ENCODE measurements at places on chromosomes 1 and 21.

GRCh38 chr1:230768903-230769570 lies 21.8 kb downstream of the CAPN9 start:
- no peak for DNase-seq

DNA sequence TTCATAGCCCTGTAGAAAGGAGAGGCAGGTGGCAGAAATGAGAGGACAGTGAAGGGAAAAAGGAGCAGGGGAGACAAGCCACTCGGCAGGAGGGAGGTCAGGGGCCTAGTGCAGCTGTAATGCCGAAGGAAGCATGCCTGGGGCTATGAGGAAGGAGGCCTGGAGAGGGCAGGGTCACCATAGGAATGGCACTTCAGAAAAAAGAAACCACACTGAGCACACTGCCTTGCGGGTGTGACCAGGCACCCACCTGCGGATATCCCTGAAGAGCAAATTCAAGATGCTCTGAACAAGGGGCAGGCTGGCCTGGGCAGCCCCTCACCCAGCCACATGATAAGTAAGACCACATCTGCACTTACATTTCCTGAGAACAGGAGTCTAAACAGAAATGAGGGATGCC lies 104.7 kb downstream of the JAK1 start:
- no peak for DNase-seq

- DNase-seq = no peak
Measured at GRCh38 chr1:158730453-158730852, 9.9 kb upstream of the OR6K3 start.

- DNase-seq = no peak
Measured at GRCh38 chr21:44005593-44005992, 6.5 kb upstream of the TRAPPC10 start.

DNA sequence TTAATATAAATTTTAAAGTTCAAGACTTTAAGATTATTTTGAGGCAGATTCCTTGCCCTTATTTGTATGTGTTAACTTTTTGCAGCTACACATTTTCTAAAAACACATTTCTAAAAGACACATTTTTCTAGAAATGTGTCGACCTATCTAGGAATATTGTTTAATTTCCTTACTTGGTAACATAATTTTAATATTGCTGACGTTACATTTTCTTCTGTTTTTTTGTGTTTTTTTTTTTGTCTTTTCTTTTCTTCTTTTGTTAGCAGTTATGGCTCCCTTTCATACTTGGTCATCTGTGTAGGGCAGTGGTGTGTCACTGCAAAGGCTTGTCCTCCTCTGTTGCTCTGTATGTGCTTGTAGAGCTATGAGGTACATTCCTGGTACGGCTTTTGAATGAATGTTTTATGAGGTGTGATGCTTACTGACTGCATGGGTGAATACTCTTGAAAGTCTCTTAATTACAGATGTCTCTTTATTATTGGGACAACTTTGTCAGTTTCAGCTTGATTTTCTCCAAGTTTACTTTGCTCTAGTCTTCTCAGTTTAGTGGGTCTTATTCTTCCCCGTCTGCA lies 30.1 kb downstream of the LRRC8D start:
- DNase-seq = no peak

- DNase-seq = no peak
Measured at GRCh38 chr1:174401075-174401474, 46.7 kb upstream of the GPR52 start.

DNA sequence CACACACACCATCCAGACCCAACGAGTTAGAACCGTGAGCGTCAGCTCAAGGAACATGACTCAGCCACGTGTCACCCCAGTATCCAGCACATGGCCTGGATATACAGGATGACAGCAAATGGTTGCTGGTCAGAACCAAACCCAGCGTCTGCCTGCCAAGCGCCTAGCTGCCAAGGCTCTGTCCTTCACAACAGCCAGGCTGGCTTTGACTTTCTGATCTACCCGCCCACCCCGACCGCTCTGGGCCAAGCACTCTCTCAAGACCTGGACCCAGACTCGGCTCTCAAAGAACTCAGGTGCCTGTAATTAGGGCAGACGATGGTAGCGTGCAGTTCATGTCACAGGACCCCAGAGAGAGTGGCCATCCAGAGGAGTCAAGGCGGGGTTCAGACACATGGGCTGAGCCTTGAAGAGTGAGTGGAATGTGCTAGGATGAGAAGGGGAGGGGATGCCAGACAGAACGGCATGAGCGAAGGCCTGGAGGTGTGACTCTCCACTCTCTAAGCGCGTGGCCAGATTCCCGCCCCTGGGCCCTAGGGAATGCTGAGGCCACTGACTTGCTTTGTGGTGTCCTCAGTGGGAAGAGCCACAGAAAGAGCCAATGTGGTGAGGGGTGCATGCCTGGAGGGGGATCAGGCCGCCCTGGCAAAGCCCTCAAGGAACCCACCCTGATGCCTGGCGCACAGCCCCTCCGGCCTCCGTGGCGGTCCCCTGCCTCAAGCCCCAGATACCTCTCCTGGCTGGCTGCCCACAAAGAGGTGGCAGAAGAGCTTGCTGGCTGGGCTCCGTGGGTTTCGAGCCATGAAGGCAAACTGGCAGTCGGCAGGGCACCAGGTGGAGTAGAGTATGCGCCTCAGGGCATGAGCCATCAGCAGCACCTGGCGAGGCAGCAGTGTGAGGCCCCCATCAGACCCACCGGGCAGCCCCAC lies 7.0 kb downstream of the SH2D5 start:
- no peak for DNase-seq

- DNase-seq = no peak
Measured at GRCh38 chr1:228241259-228241658, 33.4 kb downstream of the OBSCN start.

- DNase-seq = no peak
Measured at GRCh38 chr1:7560601-7561181, 210.4 kb upstream of the VAMP3 start.

GRCh38 chr1:209409780-209410179 lies 173.7 kb upstream of the CAMK1G start:
- no peak for DNase-seq

GRCh38 chr1:113205980-113206766 lies 133.2 kb downstream of the LRIG2 start:
- no peak for DNase-seq

DNA sequence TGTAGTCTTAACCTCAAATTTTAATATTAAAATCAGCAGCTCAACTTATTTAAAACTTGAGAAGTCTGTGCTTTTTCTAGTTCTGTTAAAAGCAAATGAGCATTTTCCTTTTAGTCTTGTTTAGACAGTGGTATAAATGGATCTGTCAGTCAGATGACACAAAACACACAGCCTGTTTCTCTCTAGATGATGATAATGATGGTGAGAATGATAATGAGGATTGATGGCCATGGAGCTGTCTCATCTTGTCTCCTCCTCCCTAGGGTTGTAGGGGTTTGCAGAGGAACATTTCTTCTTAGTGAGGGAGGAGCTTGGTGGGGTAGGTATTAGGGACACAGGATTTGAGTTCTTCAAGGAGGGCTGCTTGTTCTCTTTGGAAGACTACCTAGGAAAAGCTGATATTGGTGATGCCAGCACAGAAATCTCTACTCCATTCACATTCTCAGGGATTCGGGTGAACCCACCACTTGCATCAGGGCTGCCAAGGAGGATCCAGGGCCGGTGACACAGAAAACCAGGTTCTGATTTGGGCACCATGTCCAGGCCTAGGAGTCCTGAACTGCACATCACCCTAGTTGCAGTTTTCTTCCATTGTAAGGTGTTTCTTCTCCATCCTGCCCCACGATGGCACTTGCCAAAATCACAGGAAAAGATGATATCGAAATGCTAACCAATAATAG lies 147.6 kb downstream of the RHOU start:
- DNase-seq = no peak

GRCh38 chr1:15501208-15502032 lies 22.6 kb downstream of the CASP9 start:
- DNase-seq = peak; percentile 73

GRCh38 chr1:84698151-84699110 lies 8.2 kb upstream of the SSX2IP start:
- DNase-seq = peak; percentile 69

DNA sequence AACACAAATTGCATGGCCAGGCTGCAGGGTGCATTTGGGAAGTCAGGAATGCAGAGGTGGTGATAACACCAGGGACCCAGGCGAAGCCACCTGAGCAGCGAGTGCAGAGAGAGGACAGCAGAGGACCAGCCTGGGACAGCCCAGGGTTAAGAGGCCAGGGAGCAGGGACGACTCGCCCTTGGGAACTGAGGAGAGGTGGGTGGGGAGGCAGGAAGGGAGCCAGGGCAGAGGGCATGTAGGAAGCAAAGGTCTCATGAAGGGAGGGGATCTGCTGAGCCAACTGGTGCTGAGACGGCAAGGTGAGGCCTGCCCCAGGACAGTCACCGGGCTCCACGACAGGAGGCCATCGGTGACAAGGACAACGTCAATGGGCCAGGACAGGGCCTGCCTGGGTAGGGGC lies 16.4 kb downstream of the KIF17 start:
- no peak for DNase-seq

- peak; percentile 12 for DNase-seq
Measured at GRCh38 chr1:4549930-4550329, 104.5 kb upstream of the AJAP1 start.

DNA sequence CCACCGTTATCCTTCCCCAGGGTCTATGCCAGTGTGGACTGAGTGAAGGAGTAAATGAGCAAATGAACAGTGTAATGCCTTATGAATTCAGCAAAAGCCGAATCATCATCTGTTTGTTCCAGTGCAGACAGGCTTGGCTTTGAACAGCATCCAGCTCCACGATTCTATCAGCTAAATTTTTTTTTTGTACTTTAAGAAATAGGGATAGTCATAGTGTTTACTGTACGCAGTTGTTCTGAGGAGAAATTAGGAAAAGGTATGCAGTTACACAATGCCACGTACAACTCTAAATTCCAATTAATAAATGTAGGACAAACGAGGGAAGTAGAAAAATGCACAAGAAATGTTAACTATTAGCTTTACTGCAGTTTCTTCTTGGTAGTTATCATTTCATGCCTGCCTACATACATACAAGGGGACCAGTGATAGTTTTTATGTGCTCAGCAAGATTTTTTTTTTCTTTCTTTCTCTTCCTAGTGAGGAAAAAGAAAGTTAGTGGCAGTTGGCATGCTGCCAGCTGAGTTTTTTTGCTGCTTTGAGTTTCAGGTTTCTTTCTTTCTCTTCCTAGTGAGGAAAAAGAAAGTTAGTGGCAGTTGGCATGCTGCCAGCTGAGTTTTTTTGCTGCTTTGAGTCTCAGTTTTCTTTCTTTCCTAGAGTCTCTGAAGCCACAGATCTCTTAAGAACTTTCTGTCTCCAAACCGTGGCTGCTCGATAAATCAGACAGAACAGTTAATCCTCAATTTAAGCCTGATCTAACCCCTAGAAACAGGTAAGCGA lies at the start of gene IFI44L:
Gene IFI44L, plus strand, starts transcription at position 646 of the 777 bp plus-strand sequence. CDS start 7,468 bp downstream, outside the sequence.
- DNase-seq = no peak

GRCh38 chr1:163981500-163982030 lies 577.4 kb upstream of the PBX1 start:
- DNase-seq = no peak

GRCh38 chr1:41767534-41768525 lies 150.9 kb downstream of the HIVEP3 start:
- DNase-seq = no peak

DNA sequence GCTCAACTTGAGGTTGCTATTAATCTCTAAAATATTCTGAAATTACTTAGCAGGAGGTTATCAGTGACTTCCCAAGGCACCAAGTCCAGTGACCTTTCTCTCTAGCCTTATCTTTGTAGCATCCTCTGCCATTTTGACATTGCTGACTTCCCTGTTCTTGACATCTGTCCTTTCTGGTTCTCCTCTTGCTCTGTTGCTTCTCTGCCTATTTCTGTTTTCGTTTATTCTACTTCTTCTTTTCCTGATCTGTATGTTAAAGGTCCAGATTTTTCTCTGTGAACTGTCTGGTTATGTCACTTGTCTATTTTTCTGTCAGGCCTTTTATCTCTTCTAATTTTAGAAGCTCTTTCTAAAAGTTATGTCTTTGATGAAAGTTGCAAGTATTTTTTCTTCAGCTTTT lies 178.8 kb downstream of the VPS13D start:
- no peak for DNase-seq

GRCh38 chr1:200856716-200857357 lies 15.9 kb upstream of the GPR25 start:
- no peak for DNase-seq

DNA sequence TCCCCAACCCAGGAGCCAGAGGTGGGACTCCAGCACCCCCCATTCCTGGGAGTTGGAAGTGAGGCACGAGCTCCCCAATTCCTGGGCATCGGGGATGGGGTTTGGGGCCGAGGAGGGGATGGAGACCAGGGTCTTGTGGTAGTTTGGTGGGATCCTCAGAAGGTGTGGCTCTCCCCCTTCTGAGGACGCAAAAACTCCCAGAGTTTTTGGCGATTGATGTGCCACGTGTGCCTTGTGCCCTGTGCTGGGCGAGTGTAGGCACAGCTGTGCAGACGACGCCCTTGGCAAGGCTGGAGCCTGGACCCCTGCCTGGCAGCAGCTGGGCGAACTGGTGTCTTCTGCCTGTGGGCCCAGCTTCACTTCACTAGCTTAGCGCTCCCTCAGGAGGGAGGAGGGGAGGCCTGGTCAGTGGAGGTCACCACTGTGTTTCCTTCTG lies 2.6 kb downstream of the GUK1 start:
- no peak for DNase-seq

DNA sequence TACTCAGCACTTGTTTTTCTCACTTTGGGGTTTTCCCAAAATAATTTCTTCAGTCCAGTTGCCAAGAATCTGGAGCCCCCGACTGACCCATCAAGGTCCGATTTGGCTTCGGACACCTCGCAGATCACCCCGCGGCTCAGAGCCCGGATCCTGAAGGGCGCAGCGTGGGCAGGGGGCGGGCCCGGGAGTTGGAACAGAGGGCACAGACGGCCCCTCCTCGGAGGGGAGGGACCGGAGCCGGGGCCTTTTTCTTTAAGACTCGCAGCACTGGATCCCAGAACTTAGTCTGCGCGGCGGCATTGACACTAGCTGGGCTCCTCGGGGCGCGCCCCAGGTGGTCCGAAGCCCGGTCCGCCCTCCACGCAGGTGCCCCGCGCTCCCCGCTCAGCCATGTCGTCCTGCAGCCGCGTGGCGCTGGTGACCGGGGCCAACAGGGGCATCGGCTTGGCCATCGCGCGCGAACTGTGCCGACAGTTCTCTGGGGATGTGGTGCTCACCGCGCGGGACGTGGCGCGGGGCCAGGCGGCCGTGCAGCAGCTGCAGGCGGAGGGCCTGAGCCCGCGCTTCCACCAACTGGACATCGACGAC lies at the start of gene CBR3:
Gene CBR3, plus strand, starts transcription at position 277 of the 588 bp plus-strand sequence. Its CDS starts 114 bp downstream, at position 391.
- DNase-seq = peak; percentile 18

- no peak for DNase-seq
Measured at GRCh38 chr1:54284781-54285529, 85.0 kb downstream of the MRPL37 start.

DNA sequence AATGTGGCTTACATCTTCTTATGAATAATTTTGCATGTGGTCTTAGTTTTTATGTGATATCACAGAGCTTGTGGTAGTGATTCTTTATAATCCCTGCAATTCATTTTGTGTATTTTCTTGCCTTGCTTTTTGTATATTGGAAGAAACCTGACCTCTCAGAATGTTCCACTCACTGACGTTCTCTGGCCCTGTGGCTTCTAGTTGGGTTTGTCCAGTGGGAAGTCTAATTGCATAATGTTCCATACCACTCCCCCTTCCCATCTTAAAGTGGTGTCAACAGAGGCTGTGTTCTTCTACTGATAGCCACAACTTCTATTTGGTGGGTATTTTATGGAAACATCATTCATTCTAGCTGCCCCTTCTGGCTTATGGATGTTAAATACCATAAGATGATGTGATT lies 225.3 kb downstream of the BACH1 start:
- no peak for DNase-seq

All from urothelium cell line (cell line).